HCT116 (cell line): ENCODE measurements at places on chromosomes 2 and 18. TPM values are rescaled to one million over a fixed set of nuclear protein-coding genes. Genes with fewer than 3 reads are reported as not detected.

DNA sequence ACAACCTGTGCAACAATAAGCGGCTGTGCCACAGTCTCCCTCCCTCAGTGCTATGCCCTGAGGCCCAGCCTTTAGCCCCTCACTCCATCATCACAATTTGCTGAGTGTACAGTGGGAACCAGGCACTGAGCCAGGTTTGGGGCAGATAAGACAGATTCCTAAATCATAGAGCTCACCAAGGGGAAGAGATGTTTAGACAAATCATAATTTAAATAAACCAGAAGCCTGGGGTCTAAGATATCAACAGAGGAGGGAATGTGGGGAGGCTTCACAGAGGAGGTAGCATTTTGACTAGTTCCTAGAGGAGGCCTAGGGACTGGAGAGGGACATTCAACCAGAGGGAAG lies 139.3 kb upstream of the EPAS1 start:
- no peak overlapping the region for H3K27ac ChIP-seq
- no peak for DNase-seq
- no peaks in the 10 kb centered on the region for H3K27me3 ChIP-seq
- no peak overlapping the region for H3K4me3 ChIP-seq
- H3K4me1 ChIP-seq: no peaks in the 10 kb centered on the region
- H3K36me3 ChIP-seq: no peaks in the 10 kb centered on the region

GRCh38 chr2:196607073-196607472 lies 32.4 kb upstream of the CCDC150 start:
- H3K27me3 ChIP-seq: no peaks in the 10 kb centered on the region
- H3K4me3 ChIP-seq: no peak overlapping the region
- H3K4me1 ChIP-seq: peaks cover 6% of the 10 kb centered on the region
- H3K27ac ChIP-seq: no peak overlapping the region
- DNase-seq: no peak
- H3K36me3 ChIP-seq: no peaks in the 10 kb centered on the region

- no peaks in the 10 kb centered on the region for H3K36me3 ChIP-seq
- H3K27ac ChIP-seq: no peak overlapping the region
- H3K4me3 ChIP-seq: no peak overlapping the region
These were observed 1.1 kb downstream of the MARCHF4 start for GRCh38 chr2:216370961-216371712.

- H3K27ac ChIP-seq: no peak overlapping the region
- no peaks in the 10 kb centered on the region for H3K27me3 ChIP-seq
- peaks cover 17% of the 10 kb centered on the region for H3K4me1 ChIP-seq
- DNase-seq: no peak
- H3K4me3 ChIP-seq: no peak overlapping the region
These were observed 9.4 kb downstream of the GPD2 start for GRCh38 chr2:156445296-156446220.

- no peak overlapping the region for H3K27ac ChIP-seq
- H3K27me3 ChIP-seq: no peaks in the 10 kb centered on the region
- DNase-seq: no peak
- H3K36me3 ChIP-seq: no peaks in the 10 kb centered on the region
- no peaks in the 10 kb centered on the region for H3K4me1 ChIP-seq
These were observed 218.4 kb downstream of the TMEM163 start for GRCh38 chr2:134500211-134500935.

- no peaks in the 10 kb centered on the region for H3K27me3 ChIP-seq
- no peaks in the 10 kb centered on the region for H3K36me3 ChIP-seq
- H3K4me3 ChIP-seq: no peak overlapping the region
- DNase-seq: no peak
- no peaks in the 10 kb centered on the region for H3K4me1 ChIP-seq
These were observed 46.2 kb upstream of the CCDC141 start for GRCh38 chr2:179096090-179096489.

DNA sequence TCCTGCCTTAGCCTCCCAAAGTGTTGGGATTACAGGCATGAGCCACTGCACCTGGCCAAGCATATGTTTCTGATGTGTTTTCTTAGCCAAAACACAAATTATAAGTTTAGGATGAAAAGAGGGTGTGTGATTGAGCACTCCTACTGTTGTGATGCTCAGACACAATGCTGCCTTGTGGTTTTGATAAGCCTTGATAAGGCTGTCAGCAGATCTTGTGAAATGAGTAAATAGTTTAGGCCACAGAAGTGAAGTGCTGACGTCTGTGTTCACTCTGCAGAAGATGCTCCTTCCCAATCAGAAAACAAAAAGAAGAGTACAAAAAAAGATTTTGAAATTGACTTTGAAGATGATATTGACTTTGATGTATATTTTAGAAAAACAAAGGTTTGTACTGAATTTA lies 24.3 kb downstream of the NCAPH start:
- no peaks in the 10 kb centered on the region for H3K27me3 ChIP-seq
- no peak for DNase-seq
- H3K27ac ChIP-seq: no peak overlapping the region
- no peak overlapping the region for H3K4me3 ChIP-seq
- no peaks in the 10 kb centered on the region for H3K4me1 ChIP-seq

GRCh38 chr2:79686884-79687283 lies 174.0 kb downstream of the CTNNA2 start:
- no peaks in the 10 kb centered on the region for H3K36me3 ChIP-seq
- no peak for DNase-seq
- H3K4me1 ChIP-seq: no peaks in the 10 kb centered on the region
- no peak overlapping the region for H3K4me3 ChIP-seq
- no peaks in the 10 kb centered on the region for H3K27me3 ChIP-seq

DNA sequence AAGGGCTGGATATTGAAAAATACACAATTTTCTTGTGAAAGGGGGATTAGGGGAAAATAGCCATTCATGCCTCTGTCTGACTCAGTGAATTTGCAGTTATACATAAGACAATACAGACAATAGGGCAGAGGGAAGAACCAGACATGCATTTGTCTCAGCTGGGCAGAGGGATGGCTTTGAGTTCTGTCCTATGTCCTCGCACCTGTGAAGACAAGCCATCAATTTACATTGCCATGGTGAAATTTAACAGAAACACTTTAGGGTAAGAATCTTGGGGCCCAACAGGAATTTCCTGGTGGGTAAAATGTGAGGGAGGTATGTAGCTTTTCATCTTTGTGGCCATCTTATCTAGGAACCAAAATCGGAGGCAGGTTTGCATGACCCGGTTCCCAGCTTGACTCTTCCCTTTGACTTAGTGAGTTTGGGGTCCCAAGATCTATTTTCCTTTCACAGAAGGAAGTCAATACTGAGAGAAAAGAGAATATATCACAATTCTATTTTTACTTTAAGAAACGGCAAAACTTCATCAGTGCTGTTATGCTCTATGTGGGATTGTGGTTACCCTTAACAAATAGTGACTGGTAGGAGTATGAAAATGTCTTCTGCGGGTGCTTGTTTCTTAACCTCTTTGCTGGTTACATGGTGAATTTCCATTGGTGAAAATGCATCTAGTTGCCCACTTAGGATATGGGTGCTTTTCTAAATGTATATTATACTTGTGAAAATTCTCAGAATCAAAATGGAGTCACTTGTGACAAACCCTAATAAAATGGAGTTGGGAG lies 221.8 kb downstream of the SPP2 start:
- DNase-seq: no peak
- H3K27ac ChIP-seq: no peak overlapping the region
- H3K36me3 ChIP-seq: no peaks in the 10 kb centered on the region
- no peaks in the 10 kb centered on the region for H3K4me1 ChIP-seq

GRCh38 chr2:4134551-4135550 lies 431.5 kb downstream of the DCDC2C start:
- no peak overlapping the region for H3K4me3 ChIP-seq
- no peak overlapping the region for H3K27ac ChIP-seq
- no peaks in the 10 kb centered on the region for H3K36me3 ChIP-seq
- DNase-seq: no peak

DNA sequence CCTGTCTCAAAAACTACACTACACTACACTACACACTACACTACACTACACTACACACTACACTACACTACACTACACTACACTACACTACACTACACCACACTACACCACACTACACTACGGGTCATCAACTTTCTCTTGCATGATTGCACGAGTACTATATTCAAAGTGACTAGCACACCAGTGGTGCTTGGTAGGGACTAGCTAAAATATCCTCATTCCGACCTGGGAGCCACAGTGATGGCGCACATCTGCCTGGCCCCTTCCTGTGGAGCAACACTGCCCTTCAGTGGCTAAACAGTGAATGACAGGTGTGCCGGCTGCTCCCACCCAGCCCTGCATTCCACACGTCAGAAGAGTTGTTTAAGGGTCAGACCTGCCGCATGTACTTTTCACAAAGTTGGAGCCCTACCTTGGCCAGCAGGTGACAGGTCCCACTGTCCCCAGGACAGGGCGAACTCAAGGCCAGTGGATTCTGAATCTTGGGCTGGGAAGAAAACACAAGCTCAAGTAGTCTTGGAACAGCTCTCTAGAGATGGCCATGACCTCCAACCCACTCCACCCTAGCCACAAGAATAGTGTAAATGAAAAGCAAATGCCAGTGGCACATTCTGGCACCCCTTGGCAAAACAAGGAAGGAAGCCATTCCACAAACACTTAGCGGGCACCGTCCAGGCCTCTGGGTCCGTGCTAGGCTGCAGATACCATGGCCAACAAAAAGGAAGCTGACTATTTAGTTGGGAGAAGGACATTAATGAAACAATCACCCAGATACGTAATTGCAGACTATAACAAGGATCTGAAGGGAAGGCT lies 79.7 kb upstream of the MSH2 start:
- H3K4me1 ChIP-seq: peaks cover 3% of the 10 kb centered on the region; the same call in 1 of the 2 replicates
- no peaks in the 10 kb centered on the region for H3K36me3 ChIP-seq
- DNase-seq: peak; percentile 57
- H3K4me3 ChIP-seq: no peak overlapping the region
- H3K27me3 ChIP-seq: no peaks in the 10 kb centered on the region

GRCh38 chr2:236964291-236964690 lies 121.4 kb upstream of the COPS8 start:
- peaks cover 21% of the 10 kb centered on the region; the same call in 1 of the 2 replicates for H3K27me3 ChIP-seq
- no peaks in the 10 kb centered on the region for H3K36me3 ChIP-seq
- DNase-seq: no peak
- H3K4me1 ChIP-seq: no peaks in the 10 kb centered on the region
- H3K4me3 ChIP-seq: no peak overlapping the region
- no peak overlapping the region for H3K27ac ChIP-seq

DNA sequence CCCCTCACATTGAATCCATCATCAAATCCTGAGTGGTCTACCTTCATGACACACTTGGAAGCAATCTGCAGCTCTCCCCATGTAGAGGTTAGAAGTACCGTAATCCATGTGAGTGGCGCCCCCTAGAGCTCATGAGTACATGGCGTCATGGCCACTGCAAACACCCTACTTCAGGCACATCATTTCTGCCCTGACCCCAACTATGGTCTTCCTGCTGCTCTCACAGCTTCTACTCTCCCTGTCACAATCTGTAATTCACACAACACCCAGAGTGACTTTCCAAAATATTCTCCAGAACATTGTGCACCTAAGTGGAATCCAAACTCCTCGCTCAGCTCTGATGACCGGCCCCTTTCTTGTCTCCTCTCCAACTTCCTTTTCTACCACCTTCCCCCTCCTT lies 141.9 kb downstream of the ANKRD44 start:
- no peak overlapping the region for H3K4me3 ChIP-seq
- no peak overlapping the region for H3K27ac ChIP-seq
- no peaks in the 10 kb centered on the region for H3K36me3 ChIP-seq
- peak; percentile 52 for DNase-seq

DNA sequence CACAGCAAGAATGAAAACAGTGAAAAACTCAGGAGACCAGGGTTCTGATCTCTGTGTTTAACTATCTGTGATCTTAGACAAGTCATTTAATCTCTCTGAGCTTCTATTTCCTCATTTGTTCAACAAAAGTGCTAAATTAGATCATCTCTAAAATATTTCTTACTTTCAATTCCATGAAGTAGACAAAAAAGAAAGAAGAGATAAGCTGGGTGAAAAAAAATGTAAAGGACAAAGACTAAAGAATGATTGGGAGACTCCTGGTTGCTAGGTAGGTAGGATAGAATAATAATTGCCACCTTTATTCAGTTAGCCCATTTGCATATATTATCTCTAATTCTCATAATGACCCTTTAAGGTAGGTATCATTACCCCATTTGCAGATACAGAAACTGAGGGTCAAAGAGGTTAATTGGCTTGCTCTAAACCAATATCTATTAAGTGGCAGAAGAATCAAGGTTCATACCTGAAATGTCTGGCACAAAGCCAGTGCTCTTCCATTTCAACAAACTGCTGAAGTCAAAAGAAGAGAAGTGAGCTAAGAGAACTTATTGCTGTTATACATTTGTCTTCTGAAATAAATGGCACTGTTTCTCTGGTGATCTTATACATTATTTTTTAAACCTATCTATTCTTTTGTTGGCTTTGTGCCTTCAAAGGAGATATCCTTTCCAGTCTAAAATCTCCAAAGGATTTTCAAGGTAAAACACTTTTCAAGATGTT lies 141.7 kb downstream of the OTX1 start:
- no peaks in the 10 kb centered on the region for H3K4me1 ChIP-seq
- DNase-seq: no peak
- no peak overlapping the region for H3K4me3 ChIP-seq
- no peak overlapping the region for H3K27ac ChIP-seq

SPP2 gene
- not detected for total RNA-seq

SAG gene
- total RNA-seq: not detected

FAM124B gene
- total RNA-seq: not detected

TP53I3 gene
- total RNA-seq: 20.1 TPM

SERPINB10 gene
- not detected for total RNA-seq

ILKAP gene
- total RNA-seq: 53.4 TPM
